ENCODE measurements at places on chromosomes 11 and 22. TPM values are rescaled to one million over a fixed set of nuclear protein-coding genes. Genes with fewer than 3 reads are reported as not detected.

LINC01488 gene
- total RNA-seq, result not detected

OR6A2 gene
- total RNA-seq, result 0.09 TPM

OR8G1 gene
- total RNA-seq, result not detected

OR4C46 gene
- not detected for total RNA-seq

NXPE2 gene
- not detected for total RNA-seq

MYO7A gene
- total RNA-seq, result 0.06 TPM

MRGPRE gene
- not detected for total RNA-seq

KCNQ1 gene
- total RNA-seq, result not detected

ISX gene
- total RNA-seq, result not detected

CYTH4 gene
- not detected for total RNA-seq

TEX54 gene
- total RNA-seq, result not detected

SCN3B gene
- total RNA-seq, result not detected

GUCY1A2 gene
- total RNA-seq, result 0.11 TPM

TMPRSS13 gene
- not detected for total RNA-seq

SLC5A12 gene
- not detected for total RNA-seq

BEST1 gene
- total RNA-seq, result 1.1 TPM

PANX1 gene
- 23.8 TPM for total RNA-seq
